ENCODE measurements at places on chromosomes 2 and 18. TPM values are rescaled to one million over a fixed set of nuclear protein-coding genes. Genes with fewer than 3 reads are reported as not detected.

DNA sequence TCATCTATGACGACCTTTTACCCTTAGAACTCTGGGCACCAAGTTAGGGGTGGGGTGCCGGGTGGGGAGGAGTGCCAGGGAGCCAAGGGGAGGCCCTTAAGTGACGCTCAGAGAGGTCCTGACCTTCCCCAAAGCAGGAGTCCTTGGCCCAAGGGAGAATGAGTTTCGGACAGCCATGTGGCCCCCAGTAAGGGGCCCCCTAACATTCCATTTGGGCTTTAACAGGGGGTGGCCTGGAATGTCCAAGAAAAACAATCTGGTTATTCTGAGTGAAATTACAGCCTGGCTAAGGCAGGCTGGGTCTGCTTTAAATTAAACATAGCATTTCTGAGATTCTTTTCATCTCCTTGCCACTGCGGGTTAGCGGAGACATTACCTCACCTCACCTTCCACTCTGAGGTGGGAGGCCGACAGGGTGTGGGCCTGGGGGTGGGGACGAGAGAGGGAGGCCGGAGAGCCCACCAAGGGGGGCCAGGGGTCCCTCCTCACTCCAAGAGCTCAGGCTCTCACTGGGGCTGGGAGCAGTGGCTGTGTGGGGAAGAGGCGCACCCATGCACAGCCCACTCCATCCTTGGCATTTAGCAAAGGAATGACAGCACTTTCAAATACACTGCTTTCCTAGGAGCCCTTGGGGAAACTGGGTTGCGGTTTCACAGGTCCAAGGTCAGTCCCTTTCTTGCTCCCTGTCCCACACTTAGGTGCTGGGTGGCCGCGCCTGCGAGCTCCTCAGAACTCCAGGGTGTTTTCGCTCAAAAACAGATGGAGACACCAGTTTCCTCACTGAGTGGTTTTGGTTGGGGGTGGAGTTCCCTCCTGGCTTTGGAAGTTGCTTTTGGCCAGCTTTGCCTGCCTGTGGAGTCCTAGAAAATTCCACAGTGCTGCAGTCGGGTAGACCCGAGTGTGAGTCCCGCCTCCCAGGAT, 107.4 kb downstream of the POLR1A start:
- no peaks in the 10 kb centered on the region for H3K27me3 ChIP-seq
- H3K4me3 ChIP-seq: peak overlapping the region; percentile 42
- peaks cover 6% of the 10 kb centered on the region for H3K36me3 ChIP-seq

DNA sequence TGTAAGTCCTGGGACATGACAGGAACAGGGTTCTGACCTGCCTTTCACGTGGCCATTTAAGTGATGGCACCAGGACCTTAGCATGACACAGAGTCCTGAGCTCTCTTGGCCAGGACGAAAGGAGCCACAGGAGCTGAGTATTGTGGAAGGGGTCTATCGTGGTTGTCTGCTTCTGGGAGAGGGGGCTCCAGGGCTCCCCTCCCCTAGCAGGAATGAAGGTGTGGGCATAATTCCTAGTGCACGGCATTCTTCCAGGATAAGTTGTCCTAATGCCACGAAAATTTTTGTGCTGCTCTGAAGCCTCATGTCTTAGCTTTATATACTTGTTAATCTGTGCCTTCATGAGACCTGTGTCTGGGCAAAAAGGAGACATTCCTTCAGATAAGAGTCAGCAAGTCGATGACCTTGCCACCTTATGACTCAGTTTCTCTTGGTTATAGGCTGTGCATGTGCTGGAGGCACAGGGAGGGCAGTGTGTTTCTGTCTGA, 17.1 kb downstream of the GATA6 start:
- peaks cover 5% of the 10 kb centered on the region for H3K27me3 ChIP-seq
- H3K27ac ChIP-seq: no peak overlapping the region
- H3K36me3 ChIP-seq: no peaks in the 10 kb centered on the region

DNA sequence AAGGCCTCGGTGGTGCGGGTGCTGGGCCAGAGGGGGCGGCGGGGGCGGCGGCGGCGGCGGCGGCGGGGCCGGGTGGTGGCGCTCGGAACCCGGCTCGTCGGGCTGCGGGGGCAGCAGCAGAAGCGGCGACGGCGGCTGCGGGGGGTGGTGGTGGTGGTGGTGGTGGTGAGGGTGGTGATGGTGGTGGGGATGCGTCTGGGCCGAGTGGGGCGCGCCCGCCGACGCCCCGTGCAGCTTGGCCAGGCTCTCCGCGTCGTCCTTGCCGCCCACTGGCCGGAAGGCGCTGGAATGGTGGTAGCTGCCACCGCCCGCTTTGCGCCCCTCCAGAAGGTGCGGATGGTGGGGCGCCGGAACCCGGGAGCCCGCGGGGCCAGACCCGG, 4.4 kb downstream of the SKOR2 start:
- H3K4me3 ChIP-seq: no peak overlapping the region
- peaks cover 69% of the 10 kb centered on the region for H3K27me3 ChIP-seq
- no peak overlapping the region for H3K27ac ChIP-seq
- peaks cover 5% of the 10 kb centered on the region for H3K36me3 ChIP-seq
- no peak for DNase-seq

GRCh38 chr2:46871976-46872381, 43.6 kb downstream of the MCFD2 start:
- H3K4me1 ChIP-seq: peaks cover 7% of the 10 kb centered on the region
- peaks cover 4% of the 10 kb centered on the region for H3K27me3 ChIP-seq
- no peak overlapping the region for H3K4me3 ChIP-seq
- no peak for DNase-seq

GRCh38 chr2:25763575-25763974, 90.2 kb upstream of the DTNB start:
- DNase-seq: no peak
- H3K36me3 ChIP-seq: peaks cover 58% of the 10 kb centered on the region
- H3K27ac ChIP-seq: peak overlapping the region; percentile 19

GRCh38 chr2:134262684-134263083, 8.8 kb downstream of the MGAT5 start:
- peaks cover 8% of the 10 kb centered on the region for H3K36me3 ChIP-seq
- H3K4me3 ChIP-seq: no peak overlapping the region
- no peak for DNase-seq
- no peaks in the 10 kb centered on the region for H3K27me3 ChIP-seq
- no peak overlapping the region for H3K27ac ChIP-seq

GRCh38 chr2:168239281-168239680, 8.1 kb downstream of the STK39 start:
- no peak overlapping the region for H3K27ac ChIP-seq
- H3K4me3 ChIP-seq: no peak overlapping the region
- H3K4me1 ChIP-seq: peaks cover 26% of the 10 kb centered on the region
- no peak for DNase-seq
- no peaks in the 10 kb centered on the region for H3K27me3 ChIP-seq

- no peaks in the 10 kb centered on the region for H3K27me3 ChIP-seq
- DNase-seq: no peak
- H3K36me3 ChIP-seq: peaks cover 45% of the 10 kb centered on the region
- peaks cover 49% of the 10 kb centered on the region for H3K4me1 ChIP-seq
- H3K4me3 ChIP-seq: no peak overlapping the region
Observed at GRCh38 chr2:96329456-96329855, 4.3 kb downstream of the ITPRIPL1 start.

DNA sequence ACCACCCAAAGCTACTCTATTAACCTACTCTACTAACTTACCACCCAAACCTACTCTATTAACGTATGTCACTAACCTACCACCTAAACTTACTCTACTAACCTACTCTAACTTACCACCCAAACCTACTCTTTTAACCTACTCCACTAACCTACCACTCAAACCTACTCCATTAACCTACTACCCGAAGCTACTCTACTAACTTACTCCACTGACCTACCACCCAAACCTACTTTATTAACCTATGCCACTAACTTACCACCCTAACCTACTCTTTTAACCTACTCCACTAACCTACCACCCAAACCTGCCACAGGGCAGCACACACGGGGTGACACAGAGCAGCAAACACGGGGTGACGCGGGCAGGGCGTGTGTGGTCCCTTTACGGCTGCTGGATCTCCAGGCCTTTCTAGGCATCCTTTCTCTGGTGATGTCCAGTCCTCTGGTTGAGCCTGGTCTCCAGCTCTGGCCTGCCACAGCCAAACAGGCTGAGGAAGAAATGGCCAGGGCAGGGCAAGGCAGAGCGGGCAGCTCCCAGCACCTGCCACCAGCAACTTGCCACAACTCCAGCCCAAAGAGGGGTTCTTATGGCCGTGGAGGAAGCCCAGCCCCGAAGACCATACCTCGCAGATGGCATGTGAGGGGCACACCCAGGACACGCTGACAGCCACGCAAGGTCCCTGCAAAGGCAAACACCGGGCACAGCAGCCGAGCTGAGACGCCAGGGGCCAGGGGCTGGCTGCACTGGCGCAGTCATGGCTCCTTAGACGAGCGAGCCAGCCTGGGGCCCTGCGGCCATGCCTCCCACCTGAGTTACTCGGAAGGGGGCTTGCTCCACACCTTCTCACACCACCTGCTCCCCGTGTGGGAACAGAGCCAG, 25.7 kb downstream of the PXDN start:
- no peak overlapping the region for H3K27ac ChIP-seq
- H3K4me1 ChIP-seq: no peaks in the 10 kb centered on the region
- no peaks in the 10 kb centered on the region for H3K27me3 ChIP-seq
- H3K4me3 ChIP-seq: no peak overlapping the region
- no peaks in the 10 kb centered on the region for H3K36me3 ChIP-seq

DNA sequence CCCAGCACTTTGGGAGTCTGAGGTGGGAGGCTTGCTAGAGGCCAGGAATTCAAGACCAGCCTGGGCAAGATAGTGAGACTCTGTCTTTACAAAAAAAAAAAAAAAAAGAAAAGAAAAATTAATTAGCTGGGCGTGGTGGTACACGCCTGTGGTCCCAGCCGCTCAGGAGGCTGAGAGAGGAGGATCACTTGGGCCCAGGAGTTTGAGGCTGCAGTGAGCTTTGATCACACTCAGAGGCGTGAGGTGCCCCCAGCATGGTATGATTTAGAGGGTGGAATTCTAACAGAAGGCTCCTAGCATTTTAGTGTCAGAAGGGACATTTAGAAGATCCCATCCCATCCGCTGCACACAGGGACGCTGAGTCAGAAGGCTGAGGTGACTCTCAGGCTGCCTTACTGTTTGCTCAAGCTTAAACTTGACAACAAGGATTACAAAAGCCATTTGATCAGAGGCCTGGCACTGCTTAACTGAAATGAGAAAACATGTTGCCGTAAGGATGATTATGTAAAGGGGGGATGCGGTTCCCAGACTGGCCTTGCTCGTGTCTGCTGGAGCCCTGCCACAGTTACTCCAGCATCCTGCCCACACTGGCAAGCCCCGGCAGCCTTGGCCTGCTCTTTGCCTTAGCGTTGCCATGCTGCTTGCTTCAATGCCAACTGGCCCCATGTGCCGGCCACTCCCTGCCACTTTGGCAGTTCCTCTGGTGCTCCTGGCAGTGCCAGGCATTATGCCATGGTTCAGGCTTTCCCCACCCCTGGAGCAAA, 45.6 kb upstream of the SLC1A4 start:
- H3K27me3 ChIP-seq: no peaks in the 10 kb centered on the region
- H3K36me3 ChIP-seq: peaks cover 1% of the 10 kb centered on the region
- H3K4me3 ChIP-seq: no peak overlapping the region

- H3K4me1 ChIP-seq: peaks cover 34% of the 10 kb centered on the region
- H3K4me3 ChIP-seq: no peak overlapping the region
- no peak overlapping the region for H3K27ac ChIP-seq
- DNase-seq: no peak
- H3K36me3 ChIP-seq: peaks cover 3% of the 10 kb centered on the region
- no peaks in the 10 kb centered on the region for H3K27me3 ChIP-seq
Observed at GRCh38 chr18:44835703-44836102, 155.0 kb downstream of the SETBP1 start.

DNA sequence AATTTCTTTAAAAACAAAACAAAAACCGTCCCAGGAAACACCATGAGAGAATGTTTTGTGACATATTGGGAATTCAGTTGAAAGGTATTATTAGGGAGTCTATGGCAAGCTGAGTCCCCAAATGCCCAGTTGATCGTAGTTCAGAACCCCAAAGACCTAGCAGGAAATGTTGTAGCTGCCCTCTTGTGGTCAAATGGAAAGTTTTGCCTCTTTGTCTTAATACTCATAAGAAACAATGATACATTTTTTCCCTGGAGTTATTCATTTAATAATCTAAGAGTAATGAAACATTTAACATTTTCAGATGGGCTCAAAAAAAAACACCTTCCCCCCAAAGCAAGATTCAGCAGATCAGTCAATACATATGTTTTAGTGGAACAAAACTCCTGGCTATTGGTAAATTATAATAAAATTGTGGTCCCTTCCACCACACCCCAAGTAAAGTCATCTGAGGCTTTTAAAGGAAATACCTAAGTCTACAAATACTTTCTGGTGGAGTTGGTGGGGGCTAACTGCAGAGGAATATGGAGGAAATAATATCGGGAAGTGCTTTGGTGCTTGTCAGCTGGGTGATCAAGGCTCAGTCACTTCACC, 37.8 kb upstream of the EFEMP1 start:
- H3K4me3 ChIP-seq: no peak overlapping the region
- no peaks in the 10 kb centered on the region for H3K27me3 ChIP-seq
- no peaks in the 10 kb centered on the region for H3K36me3 ChIP-seq
- no peaks in the 10 kb centered on the region for H3K4me1 ChIP-seq
- no peak for DNase-seq

Gene ASB18
- total RNA-seq: not detected

Gene ZNF385B
- total RNA-seq: not detected
